Pulmonary artery endothelial cell (primary cell): ENCODE measurements at places on chromosomes 3 and 15. TPM values are rescaled to one million over a fixed set of nuclear protein-coding genes. Genes with fewer than 3 reads are reported as not detected.

DNA sequence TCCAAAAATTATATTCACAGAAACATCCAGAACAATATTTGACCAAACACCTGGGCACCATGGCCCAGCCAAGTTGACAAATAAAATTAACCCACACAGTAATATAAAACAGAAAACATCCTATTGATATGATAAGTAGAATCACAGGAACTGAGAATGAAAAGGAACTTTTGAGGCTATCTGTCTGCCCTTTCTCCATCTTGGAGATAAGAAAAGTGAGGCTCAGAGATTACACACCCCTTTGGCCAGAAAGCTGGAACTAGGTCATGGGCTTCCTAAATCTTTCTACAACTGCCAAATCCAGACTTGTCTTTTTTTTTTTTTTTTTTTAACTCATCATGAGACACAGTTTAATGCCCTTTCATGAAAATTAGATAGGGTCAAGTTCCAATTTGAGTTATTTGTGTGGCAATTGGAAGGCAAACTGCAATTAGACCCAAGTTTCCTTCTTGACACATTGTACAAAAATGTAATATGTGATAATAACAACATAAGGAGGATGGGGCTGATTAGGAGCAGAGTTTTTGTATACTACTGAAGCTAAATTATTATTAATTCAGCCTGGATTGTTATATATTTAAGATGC is 137.2 kb downstream of the RPL22L1 start:
- DNase-seq, result no peak

DNA sequence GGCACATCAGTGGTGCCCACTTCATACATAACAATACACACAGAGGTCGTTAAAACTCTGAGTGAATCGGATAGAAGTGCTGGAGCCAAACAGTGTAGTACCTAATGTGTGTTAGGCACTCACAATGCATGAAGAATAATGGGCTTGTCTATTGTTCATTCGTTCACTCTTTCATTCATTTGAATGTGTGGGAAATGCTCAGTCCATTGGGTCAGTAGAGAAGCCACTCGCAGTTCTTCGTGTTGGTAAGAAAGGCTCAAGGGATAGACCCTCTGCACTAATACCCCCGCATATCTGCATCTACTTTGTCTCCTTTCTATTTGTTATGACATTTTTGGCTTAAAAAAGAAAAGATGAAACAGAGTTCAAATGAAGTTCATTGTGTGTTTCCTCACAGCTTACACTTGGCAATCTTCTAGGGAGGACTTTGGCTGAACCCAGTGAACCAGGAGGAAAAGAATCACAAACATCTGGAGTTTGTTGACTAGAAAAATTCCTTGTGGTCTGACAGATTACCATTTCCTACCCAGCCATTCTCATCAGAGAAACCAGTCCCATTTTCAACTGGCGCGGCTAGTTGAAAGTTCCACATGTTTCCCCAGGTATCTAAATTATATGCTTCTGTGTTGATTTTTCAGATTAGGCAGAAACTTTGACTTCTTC is 32.8 kb upstream of the MFSD1 start:
- peak; percentile 71 for DNase-seq

GRCh38 chr15:78308422-78309032 is 9.1 kb upstream of the SKIC8 start:
- DNase-seq, result peak; percentile 19

GRCh38 chr3:149179220-149179619 is 42.4 kb downstream of the CP start:
- DNase-seq, result peak; percentile 20

GRCh38 chr3:151085889-151086483 is 522 bp downstream of the MED12L start:
- no peak for DNase-seq

DNA sequence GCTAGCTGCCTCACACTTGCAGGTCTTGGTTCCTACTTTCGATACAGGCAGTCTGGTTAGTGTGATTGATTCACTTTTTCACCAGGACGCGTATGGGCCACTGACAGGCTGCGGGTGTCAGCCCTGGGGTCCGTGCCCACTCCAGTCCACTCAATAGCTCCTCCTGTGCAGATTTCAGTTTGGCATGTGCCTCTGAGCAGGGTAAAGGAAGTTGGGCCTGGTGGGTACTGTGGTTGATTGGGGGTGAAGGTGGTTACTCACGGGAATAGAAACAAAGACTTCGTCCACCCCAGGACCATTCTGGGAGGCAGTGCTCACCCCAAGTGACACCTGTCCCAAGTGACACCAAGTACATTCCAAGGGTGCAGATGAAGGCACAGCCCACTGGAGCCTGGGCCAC is 62.3 kb downstream of the EPHB1 start:
- DNase-seq, result no peak

GRCh38 chr3:134464064-134464688 is 21.6 kb downstream of the ANAPC13 start:
- DNase-seq, result no peak

GRCh38 chr3:197283045-197283444 is 15.4 kb downstream of the DLG1 start:
- no peak for DNase-seq

GRCh38 chr3:142657033-142657432 is 60.8 kb downstream of the PLS1 start:
- DNase-seq, result no peak

DNA sequence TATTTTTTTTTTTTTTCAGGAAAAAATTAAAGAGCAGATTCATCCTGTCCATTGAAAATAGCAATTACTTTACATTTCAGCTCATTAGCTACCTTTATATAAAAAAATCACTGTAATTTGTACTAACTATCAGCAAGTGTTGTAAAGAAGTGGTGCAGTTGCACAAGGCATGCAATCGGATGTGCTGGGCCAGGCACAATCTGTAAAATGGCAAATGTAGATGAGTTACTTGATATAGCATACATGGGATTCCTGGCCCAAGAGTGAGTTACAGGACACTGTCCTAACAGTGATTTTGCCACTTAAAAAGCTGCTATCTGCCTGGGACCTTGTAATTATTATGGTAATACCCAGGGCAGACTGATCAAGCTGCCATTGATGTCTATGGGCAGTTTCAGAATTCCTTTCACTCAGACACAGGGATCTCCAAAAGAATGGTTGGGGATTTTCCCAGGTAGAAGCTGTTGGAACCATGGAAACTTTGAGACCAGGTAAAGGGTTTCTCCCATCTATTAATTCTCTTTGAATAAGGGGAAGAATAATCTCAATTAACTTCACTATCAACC is 182.2 kb upstream of the ICE2 start:
- DNase-seq, result no peak

- no peak for DNase-seq
Measured at GRCh38 chr3:120561251-120562045, 34.7 kb upstream of the NDUFB4 start.

GRCh38 chr15:44568338-44568737 is 31.4 kb downstream of the EIF3J start:
- no peak for DNase-seq

GRCh38 chr3:164608554-164609276 is 469.6 kb downstream of the SI start:
- DNase-seq, result no peak

DNA sequence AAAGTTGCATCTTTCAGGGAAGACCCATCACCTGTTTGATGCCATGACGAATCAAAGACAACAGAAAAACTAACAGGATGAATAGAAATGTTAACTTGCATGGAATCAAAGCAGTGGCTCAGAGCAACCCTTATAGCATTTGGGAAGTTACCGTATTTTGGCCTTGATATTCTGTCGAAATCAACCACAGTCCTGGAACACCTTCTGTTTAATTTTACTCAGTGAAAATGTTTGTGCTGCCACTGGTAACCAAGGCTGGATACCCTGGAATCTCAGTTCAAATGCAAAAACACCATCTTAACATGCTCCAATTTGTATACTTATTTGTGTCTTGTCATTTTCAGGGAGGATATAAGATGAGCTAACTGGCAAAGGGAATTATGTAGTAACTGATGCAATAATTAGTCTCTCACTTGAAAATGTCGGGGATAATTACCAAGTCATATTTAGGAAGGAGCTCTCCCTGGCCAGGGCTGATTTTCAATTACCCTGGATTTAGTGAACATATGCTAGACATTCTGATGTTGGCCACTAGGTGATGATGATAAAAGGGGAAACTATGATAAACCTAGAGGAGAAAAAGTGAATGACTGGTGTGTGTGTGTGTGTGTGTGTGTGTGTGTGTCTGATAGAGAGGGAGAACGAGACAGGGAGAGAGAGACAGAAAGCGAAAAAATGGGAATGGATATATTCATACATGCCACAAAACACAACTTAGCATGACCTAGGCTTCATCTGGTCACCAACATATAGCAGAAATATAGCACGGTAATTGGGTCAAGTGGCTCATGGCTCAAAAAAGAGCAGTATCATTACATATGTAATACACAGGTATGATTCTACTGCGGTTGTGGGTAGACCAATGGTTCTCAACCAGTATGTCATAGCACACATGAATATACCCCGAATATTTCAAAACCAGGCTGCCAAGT is 19.0 kb upstream of the PRICKLE2 start:
- no peak for DNase-seq

DNA sequence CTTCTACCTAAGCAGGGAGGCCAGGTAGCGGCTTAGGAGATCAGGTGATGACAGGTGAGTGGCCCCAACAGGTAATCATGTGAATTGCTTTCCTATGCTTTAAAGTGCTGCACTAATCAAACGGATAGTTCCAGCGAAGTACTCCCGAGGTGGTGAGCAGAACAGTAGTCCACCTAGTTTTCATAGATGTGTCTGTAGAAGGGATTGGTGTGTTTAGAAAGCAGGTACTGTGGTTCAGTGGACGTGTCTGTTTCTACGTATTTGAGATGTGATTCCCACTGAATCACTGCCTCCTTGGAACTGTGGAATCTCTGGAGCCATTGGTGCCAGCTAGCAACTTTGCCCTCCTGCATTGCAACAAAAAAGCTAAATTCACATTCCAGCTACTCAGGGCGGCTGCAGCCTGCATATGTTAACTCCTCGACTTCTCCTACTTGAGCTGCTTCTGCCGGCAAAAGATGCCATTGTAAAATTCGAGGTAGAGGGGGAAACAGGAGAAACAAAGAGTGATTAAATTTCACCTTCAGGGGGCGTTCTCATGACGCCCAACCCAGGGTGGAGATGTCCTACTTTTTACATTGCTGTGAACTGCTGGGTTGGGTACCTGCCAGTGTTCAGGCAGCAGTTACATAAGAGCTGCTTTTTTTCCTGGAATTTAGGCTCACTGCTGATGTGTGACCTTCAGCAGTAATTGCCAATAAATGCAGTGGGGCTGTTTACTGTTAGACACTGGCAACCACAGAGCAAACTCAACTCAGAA is 227.3 kb downstream of the ITPR1 start:
- DNase-seq, result no peak

DNA sequence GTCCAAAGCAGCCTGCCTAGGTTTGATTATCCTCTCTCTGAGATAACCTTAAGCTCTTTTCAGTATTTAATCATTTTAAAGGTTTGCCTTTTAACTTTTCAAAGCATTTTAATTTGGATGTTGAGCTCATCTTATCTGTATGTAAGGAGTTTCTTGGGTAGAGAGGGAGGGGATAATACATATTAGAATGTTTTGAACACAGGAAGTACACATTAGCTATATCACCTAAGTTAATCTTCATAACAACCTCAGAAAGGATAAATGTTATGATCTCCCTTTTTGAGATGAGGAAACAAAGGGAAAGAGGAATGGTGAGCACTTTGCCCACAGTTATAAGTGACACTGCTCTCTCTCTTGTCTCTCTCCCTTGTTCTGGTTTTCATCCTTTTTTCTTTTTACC is 2.2 kb upstream of the CD47 start:
- no peak for DNase-seq

DNA sequence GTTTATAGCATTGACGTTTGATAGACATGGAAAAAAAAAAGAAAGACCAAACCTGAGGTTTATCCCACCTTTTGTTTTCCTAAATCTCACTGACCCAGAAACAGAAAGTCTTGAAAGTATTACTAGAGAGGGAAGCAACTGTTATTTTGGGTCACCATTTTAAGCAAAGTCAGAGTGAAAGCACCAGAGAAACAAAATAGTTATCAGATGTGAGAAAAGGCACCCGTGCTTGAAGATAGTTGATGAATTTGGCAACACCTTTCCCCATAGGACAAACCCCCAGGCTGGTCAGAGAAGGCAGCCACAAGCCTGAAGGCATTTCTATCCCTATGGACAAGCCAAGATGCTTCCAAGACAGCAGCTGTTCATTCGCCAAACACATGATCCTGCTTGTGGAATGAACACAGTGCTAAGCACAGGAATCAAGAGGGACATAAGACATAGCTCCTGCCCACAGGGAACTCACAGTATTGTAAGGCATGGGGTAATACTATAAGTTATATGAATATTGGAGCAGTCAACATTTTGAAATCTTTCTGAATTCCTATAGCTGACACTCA is 170.9 kb downstream of the ERC2 start:
- no peak for DNase-seq

GRCh38 chr15:44092221-44092620 is 102.8 kb downstream of the FRMD5 start:
- no peak for DNase-seq

DNA sequence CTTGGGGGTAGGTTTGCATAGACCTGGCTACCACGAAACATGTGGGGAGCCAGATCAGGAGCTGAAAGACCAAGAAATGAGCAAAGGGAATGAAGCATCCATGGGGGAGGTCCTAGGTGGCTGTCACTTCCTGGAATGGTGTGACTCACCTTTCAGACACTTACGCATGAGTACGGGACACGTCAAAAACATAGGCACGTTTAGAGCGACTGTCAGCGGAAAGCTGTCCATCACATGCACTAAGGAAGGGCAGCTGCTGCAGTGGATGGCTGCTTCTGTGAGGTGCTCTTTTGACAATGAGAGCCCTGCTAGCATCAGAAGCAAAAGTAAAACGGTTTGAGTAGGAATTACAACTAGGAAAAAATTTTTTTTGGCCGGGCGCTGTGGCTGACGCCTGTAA is 244.6 kb upstream of the CCDC54 start:
- no peak for DNase-seq

DNA sequence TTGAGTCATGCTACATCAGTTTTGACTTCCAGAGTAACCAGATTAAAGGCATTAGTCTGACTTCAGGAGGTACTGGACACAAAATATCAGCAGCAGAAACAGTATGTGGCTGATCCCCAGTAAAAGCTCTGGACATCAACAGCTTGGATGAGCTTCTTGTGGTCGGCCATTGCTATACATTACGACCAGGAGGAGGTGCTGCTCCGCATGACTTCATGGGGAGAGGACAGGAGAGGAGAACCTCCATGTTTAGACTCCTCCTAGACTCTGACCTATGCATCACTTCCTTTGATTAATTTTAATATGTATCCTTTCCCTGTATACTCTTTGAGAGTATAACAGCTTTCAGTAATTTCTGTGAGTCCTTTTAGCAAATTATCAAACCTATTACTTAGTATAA is 285.6 kb upstream of the ARHGEF26 start:
- no peak for DNase-seq

GRCh38 chr3:173932624-173933023 is 535.1 kb downstream of the NLGN1 start:
- DNase-seq, result no peak

The GAP43 gene
- total RNA-seq, result not detected in 2 replicates

The GOLGA6D gene
- not detected in 2 replicates for total RNA-seq

The OR5K1 gene
- not detected in 2 replicates for total RNA-seq

The KLF15 gene
- total RNA-seq, result 2.3 and 4.3 TPM in 2 replicates

The CCDC80 gene
- 20.5 and 30.5 TPM in 2 replicates for total RNA-seq

The TMIE gene
- total RNA-seq, result 0.18 and 0.46 TPM in 2 replicates

The POLQ gene
- 5.9 and 12.5 TPM in 2 replicates for total RNA-seq

The PLS1 gene
- 3.4 TPM in 2 replicates for total RNA-seq

The IL17RD gene
- total RNA-seq, result 1.5 and 1.8 TPM in 2 replicates

The IMPG2 gene
- total RNA-seq, result 0.33 and 0.78 TPM in 2 replicates

The C3orf20 gene
- not detected in 2 replicates for total RNA-seq
